CD4-positive, alpha-beta T cell treated with Interleukin-12 subunit alpha and Interleukin-12 subunit beta, for 1 hour (primary cell): ENCODE measurements at places on chromosomes 12 and 14.

GRCh38 chr14:99242816-99243721 lies 28.9 kb downstream of the BCL11B start:
- DNase-seq = peak; percentile 68

DNA sequence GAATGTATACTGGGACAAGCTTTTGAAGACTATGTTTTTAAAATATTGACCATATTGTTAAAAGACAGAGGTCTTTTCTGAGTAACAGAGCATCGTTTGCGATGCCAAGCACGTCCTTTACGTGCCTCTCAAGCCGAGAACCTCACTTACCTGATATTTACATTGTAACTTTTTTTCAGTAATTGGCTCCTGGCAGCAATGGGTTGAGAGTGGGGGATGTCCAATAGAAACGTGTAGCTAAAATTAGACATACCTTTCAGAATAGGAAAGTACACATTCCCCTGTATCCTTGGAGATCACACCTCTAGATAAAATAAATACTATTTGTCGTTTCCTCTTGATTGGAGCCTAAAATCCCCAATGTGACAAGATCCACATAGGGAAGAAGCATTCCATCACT lies 222.2 kb upstream of the RGS6 start:
- no peak for DNase-seq

DNA sequence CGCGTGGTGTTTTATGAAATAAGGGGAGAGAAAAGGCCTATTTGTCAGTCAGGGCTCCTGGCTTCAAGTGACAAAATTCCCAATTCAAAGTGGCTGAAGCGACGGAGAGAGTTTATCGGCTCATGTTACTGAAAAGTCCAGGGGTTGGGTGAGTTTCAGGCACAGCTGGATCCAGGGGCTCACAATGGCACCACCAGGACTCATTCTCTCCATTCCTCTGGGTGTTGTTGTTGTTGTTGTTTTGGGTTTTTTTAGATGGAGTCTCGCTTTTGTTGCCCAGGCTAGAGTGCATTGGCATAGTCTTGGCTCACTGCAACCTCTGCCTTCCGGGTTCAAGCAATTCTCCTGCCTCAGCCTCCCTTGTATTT lies 119.4 kb downstream of the SCARB1 start:
- no peak for DNase-seq

- DNase-seq = no peak
Measured at GRCh38 chr12:81207664-81208063, 129.8 kb downstream of the ACSS3 start.

DNA sequence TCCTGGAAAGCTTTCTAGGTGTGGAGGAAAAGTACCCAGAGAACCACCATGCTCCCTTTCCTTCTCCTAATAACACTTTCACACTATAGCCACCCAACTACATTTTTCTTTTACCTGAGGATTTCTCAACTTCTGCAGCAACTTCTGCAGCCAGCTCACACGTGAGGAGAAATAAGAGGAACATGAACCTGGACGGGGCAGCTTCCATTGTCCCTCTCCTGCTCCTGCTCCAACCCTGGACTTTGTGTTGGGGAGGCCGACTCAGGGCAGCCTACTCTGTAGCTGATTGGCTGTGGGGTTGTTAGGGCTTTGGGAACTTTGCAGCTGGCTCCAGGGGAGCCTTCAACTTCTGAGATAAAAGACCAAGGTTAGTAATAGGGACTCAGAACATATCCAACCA lies at the start of gene ERP27:
Gene ERP27, minus strand, starts transcription at position 237 of the 400 bp plus-strand sequence. Its CDS starts 29 bp downstream, at position 208.
- no peak for DNase-seq

DNA sequence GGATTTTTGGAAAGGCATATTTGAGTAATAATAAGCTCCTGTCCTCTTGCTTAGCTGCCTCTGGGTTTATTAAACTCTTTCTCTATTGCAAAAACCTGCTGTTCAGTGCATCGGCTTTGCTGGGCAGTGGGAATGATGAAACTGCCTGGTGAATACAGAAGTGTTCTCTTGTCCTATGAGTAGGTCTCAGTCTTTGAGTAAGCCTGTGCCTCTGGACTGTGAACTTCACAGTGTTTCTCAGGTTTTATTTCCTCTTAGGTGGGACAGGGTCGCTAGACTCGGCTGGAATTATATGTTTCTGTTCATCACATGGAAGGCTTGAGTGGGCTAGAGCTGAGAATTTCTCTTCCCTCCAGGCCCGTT lies 46.4 kb downstream of the CRADD start:
- DNase-seq = no peak

DNA sequence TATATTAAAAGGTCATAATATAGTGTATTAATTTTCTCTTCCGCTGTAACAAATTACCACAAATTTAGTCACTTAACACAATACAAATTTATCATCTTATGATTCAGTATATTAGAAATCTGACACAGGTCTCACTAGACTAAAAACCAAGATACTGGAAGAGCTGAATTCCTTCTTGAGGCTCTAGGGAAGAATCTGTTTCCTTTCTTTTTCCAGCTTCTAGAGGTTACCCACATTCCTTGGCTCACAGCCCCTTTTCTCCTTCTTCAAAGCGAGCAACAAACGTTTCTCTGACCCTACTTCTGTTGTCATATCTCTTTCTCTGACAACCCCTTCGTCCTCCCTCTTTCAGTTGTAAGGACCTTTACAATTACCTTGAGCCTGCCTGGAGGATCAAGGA lies 43.4 kb upstream of the AMN1 start:
- DNase-seq = no peak

DNA sequence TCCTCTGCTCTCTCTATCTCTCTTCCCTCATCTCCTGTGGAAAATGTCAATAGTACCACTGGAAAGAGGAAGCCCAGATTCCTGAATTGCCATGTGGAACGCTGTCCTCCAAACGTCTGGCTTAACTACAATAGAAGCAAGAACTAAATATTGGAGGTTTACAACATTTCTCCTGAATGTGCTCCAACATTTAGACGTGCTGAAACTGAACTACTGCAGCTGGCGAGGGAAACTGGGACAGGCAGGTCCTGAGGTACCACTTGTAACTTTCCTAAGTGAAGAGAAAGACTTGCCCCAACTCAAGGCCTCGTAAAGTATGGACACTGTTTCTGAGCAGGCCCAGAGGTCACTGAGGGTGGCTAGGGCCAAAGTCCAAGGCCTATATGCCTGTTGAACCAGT lies 187.7 kb downstream of the NTF3 start:
- no peak for DNase-seq

DNA sequence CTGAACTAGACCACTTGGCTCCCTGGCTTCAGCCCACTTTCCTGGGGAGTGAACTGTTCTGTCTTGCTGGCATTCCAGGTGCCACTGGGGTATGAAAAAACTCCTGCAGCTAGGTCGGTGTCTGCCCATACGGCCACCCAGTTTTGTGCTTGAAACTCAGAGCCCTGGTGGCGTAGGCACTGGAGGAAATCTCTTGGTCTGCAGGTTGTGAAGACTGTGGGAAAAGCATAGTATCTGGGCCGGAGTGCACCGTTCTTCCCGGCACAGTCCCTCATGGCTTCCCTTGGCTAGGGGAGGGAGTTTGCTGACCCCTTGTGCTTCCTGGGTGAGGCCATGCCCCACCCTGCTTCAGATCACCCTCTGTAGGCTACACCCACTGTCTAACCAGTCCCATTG lies 33.8 kb downstream of the TRAFD1 start:
- no peak for DNase-seq

DNA sequence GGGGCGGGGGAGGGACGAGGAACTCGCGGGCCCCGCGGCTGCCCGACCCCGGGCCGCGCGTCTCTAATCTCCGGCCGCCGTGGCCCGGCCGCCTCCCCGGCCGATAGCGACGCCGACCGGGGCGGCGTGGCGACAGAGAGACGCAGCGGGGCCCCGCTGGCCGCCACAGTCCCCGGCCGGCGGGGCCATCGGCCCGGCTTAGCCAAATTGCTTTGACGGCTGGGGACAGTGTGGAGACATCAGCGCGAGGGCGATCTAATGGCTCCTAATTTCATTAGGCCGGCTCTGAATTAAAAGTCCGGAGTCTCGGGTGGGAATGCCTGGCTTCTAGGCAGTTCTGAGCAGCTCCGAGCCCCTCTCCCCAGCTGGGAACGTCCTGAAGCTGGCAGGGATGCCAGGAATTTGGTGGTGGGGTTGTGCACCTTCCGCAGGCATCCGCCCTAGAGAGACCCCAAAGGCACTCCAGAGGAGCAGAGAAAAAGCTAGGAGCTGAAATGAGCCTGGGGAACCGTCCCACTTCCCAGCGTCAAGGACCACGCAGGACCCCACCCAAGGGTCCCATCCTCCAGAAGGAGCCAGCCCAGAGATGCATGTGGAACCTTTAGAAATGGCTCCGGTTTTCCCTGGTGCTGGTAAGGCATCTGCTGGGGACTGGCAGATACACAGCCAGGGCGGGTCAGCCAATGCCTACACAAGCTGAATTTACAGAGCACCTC lies 9.6 kb downstream of the TBX5 start:
- no peak for DNase-seq

- peak; percentile 74 for DNase-seq
Measured at GRCh38 chr14:20631023-20631879, 10.2 kb downstream of the OR6S1 start.

DNA sequence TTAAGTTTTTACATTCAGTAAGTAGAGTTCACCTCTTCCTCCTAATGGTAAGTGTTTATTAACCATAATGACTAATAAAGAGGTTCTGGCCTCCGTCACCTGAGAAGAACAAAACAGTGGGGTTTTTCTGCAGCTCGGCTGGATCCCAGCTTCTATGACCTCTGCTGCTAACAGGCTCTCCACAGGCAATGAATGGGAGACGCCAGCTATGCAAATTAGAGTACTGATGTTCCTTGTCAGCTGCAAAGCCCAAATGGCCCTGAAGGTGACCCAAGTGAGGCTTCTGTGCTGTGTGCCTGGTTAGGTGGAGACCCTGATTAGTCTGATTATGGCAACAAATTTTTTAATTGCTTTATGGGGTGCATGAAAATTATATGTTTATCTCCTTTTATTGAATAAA lies 218.1 kb downstream of the APAF1 start:
- DNase-seq = no peak

- DNase-seq = no peak
Measured at GRCh38 chr12:52976574-52977071, 27.7 kb downstream of the KRT18 start.

- no peak for DNase-seq
Measured at GRCh38 chr12:124550123-124551089, 17.0 kb downstream of the NCOR2 start.

DNA sequence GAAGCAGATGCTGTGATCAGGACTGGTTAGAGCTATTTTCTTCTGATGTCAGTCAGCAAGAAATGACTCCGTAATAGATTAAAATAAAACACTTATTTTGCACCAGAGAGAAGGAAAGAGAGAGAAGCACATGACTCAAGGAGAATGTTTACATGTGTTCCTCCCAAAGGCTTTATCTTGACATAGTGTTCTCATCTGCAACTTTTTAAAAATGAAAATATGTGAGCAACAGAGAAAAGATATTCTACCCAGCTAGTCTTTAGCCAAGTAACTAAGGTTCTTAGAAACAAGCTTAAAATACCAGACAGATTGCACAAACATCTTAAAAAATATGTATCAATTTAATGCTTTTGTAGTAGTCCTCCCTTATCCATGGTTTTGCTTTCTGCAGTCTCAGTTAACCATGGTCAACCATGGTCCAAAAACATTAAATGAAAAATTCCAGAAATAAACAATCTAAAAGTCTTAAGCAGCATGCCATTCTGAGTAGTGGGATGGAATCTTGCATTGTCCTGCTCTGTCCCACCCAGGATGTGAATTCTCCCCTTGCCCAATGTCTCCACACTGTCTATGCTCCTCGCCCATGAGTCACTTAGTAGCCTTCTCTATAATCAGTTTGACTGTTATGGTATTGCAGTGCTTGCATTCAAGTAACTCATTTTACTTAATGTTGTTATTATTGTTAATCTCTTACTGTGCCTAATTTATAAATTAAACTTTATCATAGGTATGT lies 9.9 kb downstream of the SERPINA10 start:
- DNase-seq = no peak

DNA sequence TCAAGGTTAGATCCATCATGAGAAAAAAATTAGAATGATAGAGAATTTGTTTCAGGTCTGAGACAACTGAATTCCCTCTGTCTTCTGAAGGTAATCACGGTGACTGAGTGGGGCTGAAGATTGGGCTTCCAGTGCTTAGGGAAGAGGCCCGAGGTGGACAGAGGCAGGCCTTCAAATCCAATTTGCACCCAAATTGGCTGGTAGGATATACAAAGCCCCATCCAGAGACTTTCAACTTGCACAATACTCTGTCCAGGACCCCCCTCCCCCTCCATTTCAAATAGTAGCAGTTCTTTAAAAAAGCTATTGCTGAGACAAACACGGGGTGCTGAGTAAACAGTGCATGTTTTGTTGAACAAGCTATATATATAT lies 3.6 kb upstream of the FOXG1 start:
- no peak for DNase-seq

GRCh38 chr12:19882346-19882745 lies 443.1 kb downstream of the AEBP2 start:
- DNase-seq = no peak

GRCh38 chr12:55724226-55724939 lies 4.2 kb downstream of the RDH5 start:
- peak; percentile 73 for DNase-seq

- peak; percentile 23 for DNase-seq
Measured at GRCh38 chr14:63745858-63746425, 18.1 kb upstream of the SGPP1 start.

DNA sequence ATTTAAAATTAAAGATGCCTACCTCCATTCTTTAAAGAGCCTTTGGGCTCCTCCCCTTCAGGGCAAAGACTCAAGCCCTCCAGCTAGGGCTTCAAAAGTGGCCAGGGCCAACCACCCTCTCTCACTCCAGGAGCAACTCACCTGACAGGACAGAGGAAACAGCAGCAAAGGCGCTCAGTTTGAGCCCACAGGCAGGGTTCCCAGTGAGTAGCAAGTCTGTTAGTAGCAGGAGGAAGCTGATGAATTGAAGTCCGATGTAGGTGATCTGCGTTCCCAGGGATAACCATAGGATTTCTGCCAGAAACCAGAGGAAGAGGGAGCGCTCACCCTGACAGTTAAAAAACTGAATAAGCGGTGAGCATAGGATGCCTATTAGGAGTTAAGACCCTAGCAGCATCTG lies 15.7 kb downstream of the GSG1 start:
- no peak for DNase-seq

GRCh38 chr12:55720894-55721444 lies 776 bp downstream of the RDH5 start:
- DNase-seq = no peak

GRCh38 chr12:69984241-69984640 lies 159.2 kb downstream of the MYRFL start:
- no peak for DNase-seq
